ENCODE measurements at places on chromosomes 6 and 20.
A peak's percentile ranks its signal among the peaks of the same experiment; 100 is the strongest.

DNA sequence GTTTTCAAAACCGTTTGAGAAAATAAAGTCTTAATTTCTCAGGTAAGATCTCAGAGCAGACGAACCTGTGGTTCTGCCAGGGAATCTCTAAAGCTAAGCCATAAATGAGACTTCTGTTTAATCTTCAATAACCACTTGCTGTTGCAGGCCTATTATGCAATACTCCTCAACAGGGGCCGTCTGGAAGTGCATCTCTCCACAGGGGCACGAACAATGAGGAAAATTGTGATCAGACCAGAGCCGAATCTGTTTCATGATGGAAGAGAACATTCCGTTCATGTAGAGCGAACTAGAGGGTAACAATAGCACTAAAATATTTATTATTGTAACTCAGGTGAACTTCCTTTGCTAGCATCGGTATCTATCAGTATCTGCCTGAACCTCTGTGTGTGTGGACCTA, 223.7 kb downstream of the ARHGAP18 start:
- no peak for DNase-seq

DNA sequence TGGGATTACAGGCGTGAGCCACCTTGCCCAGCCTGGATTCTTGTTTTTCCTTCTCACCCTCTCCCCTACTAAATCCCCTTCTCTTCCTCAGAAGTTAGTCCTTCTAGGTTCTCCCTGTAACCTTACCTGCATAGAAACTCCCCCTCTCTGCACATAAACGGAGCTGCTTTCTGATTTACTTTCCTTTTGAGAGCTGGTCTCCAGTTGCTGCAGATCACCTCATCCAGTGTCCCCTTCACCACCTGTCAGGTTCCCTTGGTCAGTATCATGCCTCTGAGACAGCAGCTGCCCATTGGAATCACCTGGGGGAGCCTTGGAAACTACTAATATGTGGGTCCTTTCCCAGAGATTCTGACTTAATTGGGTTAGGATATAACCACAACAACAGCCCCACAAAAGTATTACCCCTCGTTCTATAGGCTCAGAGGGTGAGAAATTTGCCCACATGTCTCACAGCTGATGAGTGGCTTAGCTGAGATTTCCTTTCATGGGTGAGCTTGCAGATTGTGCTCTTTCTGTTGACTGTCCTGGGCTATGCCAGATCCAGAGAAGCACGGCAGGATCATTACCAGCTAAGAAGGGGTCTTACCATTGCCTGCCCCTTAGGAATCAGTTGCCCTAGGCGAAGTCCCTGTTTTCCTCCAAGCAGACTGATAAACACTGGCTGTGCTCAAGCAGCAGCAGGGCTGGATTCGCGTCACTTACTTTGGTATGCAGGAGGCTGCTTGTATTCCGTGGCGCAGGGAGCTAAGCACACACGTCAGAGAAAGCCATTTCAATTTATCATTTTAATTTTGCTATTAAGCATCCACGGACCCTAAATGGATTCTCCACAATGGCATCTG, 51.3 kb downstream of the AKAP12 start:
- DNase-seq, result no peak

DNA sequence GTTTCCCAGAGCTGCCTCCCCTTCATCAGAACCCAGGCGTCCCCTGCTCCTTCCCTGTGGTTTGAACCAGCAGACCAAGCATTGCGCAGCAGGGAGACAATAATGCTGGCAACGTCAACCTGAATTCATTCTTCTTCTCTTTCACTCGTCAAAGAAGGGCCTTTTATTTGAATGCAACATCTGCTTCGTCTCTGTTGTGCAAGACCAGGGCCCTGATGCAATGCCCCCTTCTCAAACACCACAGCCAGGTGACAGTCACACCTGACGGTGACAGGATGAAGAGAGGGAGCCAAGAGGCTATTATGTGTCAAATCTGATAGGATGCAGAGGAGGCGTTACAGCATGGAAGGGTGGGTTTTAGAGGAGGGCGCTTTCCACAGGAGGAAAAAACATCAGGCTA, 8.0 kb downstream of the INSM1 start:
- DNase-seq, result no peak

DNA sequence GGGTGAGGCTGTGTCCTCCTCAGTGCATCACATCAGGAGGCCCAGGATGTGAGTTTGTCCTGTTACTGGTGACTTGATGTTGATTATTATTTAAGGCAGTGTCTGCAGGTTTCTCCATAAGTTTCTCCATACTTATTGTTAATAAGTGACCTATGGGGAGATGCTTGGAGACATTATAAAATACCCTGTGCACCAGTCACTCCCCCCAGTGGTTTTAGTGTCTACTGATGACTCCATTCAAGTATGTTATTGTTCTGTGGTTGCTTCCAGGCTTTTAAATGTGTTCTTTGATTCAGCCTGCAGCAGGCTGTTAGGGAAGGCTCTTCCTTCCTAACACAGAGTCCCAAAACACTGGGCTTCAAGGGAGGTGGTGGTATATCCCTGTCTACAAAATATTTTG, 14.6 kb upstream of the CST3 start:
- no peak for DNase-seq

DNA sequence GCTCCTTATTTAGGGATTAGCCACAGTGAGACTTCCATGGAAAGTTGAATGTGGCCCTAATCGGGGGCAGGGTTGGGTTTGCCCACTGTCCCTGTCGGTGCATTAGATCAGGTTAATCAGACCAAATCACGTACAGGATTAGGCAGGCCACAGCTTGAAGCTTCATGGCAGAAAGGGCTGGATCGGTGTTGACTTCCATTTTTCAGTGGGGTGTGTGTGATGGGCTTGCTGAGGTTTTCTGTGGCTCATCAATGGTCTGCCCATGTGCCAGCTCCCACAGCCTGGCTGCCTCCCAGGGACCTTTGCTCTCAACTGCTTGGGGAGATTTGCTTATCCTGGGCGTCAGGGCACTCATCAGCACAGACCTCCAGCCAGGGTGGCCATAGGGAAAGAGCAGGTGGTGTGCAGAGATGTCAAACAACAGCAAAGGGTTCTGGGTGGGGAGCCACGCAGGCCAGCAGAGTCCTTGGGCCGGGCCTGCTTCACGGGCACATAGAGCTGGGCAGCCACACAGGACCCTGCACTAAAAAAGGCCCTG, 130.7 kb downstream of the TFAP2C start:
- DNase-seq, result no peak

DNA sequence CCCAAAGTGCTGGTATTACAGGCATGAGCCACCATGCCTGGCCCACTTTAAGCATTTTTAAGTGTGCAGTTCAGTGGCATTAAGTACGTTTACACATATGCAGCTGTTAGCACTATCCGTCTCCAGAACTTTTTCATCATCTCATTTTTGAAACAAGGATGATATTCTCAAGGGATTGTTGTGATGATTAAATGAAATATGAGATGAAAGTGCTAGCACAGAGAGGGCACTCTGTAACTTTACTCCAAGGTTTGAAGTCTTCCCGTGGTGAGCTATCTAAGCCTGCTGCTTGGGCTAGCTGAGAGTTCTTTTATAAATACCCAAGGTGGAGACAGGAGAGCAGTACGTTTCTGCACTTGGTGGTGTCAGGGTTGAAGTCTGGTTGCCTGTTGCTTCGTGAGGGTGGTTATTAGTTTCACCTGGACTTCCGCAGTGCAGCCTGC, 6.6 kb downstream of the TM9SF4 start:
- DNase-seq, result no peak

DNA sequence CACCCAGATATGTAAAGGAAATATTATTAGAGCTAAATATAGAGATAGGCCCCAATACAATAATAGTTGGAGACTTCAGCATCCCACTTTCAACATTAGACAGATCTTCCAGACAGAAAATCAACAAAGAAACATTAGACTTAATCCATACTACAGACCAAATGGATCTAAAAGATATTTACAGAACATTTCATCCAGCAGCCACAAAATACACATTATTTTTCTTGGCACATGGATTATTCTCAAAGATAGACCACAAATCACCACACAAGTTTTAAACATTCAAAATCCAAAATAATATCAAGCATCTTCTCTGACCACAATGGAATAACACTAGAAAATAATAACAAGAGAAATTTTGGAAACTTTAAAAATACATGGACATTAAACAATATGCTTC, 1159.1 kb upstream of the CITED2 start:
- DNase-seq, result no peak

DNA sequence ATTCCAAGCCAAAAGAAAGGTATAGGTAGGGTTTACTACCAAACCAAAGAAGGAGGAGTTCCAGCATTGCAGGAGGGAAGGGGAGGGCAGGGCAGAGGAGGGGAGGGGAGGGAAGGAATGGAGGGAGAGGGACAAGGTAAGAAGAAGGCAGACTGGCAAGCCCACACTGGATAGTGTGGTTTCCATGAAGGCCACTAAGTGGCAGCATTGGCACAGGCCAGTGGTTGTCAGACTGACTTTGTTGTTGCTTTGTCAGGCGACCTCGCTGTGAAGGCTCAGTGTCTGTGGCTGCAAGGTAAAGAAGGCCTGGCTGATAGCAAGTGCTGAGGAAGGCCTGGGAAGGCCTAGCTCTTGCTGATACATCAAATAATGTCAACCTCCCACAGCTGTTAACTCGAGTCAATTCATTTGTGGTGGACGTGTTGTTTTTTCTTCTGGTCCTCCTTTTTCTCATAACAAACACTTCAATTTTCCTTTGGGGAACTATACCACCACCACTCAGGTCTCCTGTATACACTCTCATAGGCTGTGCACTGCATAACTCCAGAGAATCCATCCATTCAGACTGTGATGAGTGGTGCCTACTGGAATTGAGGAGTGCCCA, 7.7 kb upstream of the ZNF334 start:
- peak; percentile 9 for DNase-seq

DNA sequence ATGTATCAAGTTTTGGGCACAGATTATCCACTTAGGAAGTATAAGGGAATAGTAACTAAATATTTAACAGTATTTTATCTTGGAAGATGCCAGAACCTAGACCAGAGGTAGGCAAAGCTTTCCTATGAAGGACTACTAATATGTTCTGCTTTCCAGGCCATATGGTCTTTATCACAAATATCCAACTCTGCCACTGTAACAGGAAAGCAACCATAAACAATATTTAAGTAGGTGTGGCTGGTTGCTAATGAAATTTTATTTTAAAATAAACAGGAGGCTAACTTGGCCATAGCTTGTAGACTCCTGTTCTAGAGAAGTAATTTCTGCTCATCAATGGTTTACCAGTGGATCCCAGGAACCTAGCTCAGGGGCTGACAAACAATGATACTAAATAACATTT, 39.4 kb downstream of the NOL7 start:
- DNase-seq, result no peak

DNA sequence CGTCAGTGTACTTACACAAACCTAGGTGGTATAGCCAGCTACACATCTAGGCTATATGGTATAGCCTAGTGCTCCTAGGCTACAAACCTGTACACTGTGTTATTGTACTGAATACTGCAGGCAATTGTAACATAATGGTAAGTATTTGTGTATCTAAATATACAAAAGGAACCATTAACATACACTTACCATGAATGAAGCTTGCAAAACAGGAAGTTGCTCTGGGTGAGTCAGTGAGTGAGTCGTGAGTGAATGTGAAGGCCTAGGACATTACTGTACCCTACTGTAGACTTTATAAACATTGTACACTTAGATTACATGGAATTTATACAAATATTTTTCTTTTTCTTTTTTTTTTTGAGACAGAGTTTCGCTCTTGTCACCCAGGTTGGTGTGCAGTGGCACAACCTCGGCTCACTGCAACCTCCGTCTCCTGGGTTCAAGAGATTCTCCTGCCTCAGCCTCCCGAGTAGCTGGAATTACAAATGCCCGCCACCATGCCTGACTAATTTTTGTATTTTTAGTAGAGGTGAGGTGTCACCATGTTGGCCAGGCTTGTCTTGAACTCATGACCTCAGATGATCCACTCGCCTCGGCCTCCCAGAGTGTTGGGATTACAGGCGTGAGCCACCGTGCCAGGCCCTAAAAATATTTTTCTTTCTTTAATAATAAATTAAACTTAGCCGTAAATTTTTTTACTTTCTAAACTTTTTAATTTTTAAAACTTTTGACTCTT, 15.4 kb upstream of the KIAA1755 start:
- no peak for DNase-seq

GRCh38 chr20:49694450-49695071, 19.1 kb downstream of the B4GALT5 start:
- no peak for DNase-seq

GRCh38 chr6:18070486-18070885, 52.0 kb downstream of the NHLRC1 start:
- no peak for DNase-seq

- DNase-seq, result no peak
Observed at GRCh38 chr6:136408204-136408603, 118.6 kb upstream of the BCLAF1 start.

GRCh38 chr6:81999826-82000225, 247.3 kb upstream of the TENT5A start:
- no peak for DNase-seq

DNA sequence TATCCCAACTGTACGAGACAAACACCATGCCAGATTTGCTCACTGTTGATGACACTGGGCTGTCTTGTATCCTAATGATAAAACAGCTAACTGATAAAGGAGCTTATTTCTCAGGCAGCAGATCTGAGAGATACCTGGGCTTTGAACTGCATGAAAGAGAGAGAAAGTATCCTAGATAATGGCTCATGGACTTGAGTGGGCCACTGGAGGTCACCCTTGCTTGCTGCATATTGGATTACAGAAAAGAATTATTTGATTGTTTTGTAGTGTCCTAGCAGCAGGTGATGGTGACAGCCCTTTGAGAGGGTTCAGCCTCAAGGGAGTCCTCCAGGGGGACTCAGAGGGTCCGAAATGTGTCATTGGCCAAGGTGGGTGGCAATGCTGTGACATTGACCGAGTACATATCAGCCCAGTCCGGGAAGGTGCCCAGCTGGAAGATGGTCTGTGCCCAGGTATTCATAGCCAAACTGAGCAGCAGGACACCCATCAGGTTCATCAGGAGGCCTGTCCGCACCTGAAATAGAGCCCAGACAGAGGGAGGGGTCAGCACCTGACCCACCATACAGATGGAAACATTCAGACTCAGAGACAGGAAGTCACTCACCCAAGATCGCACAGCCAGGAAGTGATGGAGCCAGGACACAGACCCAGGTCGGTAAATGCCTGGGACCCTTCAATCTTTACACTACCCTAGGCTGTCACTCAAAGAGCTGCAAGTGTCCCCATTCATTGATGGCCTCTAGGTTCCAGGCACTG, 9.4 kb upstream of the OCSTAMP start:
- no peak for DNase-seq

DNA sequence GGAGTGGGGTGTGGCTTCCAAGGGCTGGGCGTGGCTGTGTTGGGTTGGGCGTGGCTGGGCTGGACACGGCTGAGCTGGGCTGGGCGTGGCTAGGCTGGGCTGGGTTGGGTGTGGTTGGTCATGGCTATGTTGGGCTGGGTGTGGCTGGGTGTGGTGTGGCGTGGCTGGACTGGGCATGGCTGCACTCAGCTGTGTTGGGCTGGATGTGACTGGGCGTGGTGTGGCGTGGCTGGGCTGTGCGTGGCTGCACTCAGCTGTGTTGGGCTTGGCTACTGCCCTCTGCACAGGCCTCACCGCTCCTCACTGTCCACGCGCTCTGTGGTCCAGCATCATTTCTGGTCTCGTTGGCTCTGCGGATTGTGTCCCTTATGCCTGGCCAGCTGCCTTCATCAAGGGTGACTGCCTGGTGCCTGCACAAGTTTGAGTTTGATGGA, 43.5 kb upstream of the SLCO4A1 start:
- no peak for DNase-seq

GRCh38 chr6:156416391-156416790, 360.8 kb upstream of the ARID1B start:
- no peak for DNase-seq

Measured in activated CD4-positive, alpha-beta T cell treated with anti-CD3 and anti-CD28 coated beads, Interleukin-2, amount 50 U/mL, for 4 hours (primary cell).